ENCODE measurements at places on chromosomes 6 and 20.

- DNase-seq: no peak
These were observed 121.0 kb upstream of the PRDM1 start for GRCh38 chr6:105964979-105965760.

- DNase-seq: no peak
These were observed 11.8 kb downstream of the DUSP22 start for GRCh38 chr6:303948-304558.

DNA sequence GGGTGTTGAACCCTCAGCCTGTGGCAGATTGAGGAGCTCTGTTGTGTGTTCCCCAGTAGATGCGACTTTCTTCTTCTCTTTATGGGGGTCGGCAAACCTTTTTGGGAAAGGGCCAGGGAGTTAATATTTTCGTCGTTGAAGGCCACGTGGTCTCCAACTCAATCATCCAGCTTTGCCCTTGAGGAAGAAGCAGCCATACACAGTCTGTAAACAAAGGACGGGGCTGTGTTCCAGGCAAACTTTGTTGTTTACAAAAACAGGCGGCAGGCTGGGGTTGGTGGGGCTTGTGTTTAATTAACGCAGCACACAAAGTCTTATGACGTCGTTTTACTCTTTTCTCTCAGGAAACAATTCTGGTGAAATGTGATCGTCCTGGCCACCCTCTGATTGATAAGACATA lies 20.2 kb downstream of the KIF25 start:
- no peak for DNase-seq

- DNase-seq: no peak
These were observed 31.5 kb downstream of the POM121L2 start for GRCh38 chr6:27280540-27281000.

- no peak for DNase-seq
These were observed 609.1 kb upstream of the SLC35B3 start for GRCh38 chr6:9044426-9044825.

DNA sequence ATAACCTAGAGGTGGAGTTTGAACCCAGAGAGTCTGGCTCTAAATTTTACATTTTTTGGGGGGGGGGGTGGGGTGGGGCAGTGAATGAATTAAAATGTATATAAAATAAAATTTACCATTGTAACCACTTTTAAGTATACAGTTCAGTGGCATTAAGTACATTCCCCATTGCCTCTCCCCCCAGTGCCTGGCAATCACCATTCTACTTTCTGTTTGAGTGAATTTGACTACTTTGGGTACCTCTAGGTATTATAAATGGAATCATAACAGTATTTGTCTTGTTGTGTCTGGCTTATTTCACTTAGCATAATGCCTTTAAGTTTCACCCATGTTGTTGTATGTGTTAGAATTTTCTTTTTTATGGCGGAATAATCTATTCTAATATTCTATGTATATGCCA lies 2.7 kb downstream of the FAM110A start:
- DNase-seq: no peak

DNA sequence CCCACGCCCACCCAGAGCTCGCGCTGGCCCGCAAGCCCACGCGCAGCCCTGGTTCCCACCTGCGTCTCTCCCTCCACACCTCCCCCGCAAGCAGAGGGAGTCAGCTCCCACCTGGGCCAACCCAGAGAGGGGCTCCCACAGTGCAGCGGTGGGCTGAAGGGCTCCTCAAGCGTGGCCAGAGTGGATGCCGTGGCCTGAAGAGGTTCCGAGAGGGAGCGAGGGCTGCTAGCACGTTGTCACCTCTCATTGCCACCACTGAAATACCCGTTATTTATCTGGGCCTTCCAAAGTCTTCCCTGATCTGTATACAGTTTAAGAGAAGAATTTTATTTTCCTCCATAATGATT lies 88.3 kb upstream of the MYLIP start:
- no peak for DNase-seq

DNA sequence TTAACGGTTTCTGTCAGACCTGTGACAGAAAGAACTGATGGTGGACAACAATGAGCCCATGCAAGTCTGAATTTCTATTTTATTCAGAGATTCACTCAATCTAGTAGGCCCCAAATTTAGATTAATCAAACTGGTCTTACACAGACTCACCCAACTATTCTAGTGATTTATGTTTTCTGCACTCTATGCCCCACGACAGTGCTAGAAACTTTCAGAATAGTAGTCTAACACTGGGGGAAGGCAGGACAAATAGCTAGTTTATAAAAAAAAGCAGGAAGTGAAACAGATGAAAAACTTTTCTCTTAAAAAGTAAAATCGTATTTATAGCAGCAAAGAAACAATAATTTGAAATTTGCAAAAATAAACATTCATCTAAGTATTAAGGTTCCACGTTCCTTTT lies 5.0 kb downstream of the TCP11 start:
- no peak for DNase-seq

GRCh38 chr6:83536034-83536646 lies 23.8 kb downstream of the PRSS35 start:
- DNase-seq: no peak

- no peak for DNase-seq
These were observed 7.8 kb upstream of the NCOA3 start for GRCh38 chr20:47493963-47494293.

GRCh38 chr20:58485393-58485792 lies 29.8 kb downstream of the APCDD1L start:
- DNase-seq: no peak

DNA sequence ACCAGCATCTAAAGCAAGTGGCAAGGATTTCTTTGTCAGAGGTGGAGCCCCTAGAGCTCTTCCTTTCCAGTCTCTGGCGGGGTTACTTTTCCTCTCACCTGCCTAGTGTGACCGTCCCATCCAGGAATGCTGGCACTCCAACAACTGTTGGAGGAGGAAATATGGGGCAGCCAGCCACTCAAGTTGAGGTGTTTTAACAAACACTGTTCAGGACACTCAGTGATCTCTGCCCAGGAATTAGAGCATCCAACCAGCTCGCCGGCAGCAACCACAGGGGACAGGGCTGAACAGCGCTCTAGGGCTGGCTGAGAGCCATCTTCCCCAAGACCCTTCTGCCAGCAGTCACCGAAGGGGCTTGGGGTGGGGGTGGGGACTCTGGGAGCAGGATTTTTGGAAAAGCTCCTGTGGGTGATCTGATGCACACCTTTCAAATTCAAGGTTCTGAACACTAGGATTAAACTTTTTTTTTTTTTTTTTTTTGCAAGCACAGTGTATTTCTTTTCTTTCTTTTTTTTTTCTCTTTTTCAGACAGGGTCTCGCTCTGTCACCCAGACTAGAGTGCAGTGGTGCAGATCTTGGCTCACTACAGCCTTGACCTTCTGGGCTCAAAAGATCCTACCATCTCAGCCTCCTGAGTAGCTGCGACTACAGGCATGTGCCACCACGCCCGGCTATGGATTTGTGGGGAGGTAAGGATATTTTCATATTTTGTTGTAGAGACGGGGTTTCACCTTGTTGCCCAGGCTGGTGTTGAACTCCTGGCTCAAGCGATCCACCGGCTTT lies 28.4 kb upstream of the KCNK16 start:
- DNase-seq: no peak

DNA sequence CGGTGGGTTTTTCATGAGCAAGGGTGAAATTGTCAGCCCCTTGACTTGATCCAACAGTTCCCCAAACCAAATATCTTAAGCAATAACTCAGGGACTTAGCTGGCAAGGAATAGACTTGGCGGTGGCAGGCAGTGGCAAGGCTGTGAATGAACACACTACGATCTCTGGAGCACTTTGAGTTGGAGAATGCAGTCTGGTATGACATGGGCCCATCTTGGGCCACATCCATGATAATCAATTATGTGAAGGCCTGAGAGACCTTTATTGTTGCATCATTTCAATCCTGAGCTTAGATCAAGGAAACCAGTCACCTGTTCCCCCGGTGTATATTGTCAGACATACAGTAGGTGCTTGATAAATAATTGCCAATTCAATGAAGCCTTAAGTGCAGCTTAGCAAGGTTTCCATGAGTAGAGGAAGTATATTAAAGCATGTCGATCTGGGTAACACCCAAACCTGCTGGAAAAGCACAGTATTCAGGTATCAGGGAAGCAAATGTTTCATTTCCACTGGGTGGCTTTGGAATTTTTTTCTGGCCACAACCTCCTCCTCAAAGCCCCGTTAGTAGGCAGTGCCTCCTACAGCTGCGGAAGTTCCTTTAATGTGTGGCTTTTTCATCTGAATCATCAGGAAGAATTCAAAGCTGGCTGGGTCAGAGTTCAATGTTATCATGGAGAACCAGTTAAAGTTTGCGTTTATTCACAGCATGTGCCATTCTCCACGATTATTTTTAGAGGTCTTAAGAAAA lies 10.2 kb downstream of the CASS4 start:
- DNase-seq: no peak

DNA sequence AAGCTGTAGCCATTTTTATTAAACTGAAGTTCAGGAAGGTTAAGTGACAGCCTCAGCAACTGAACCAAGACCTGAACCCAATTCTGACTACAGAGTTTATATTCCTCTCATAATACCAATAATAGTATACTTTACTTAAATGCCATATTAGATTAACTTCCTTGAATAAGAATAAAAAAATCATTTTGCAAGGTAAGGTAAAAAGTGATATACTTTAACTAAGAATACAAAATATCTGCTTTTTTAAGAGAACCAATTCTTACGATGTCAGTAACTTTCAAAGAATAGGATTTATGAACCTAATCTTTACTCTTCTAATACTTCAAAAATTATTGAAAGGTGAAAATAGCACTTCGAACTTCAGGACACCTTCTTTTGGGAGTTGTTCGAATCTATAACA lies 3.7 kb downstream of the RAD21L1 start:
- no peak for DNase-seq

DNA sequence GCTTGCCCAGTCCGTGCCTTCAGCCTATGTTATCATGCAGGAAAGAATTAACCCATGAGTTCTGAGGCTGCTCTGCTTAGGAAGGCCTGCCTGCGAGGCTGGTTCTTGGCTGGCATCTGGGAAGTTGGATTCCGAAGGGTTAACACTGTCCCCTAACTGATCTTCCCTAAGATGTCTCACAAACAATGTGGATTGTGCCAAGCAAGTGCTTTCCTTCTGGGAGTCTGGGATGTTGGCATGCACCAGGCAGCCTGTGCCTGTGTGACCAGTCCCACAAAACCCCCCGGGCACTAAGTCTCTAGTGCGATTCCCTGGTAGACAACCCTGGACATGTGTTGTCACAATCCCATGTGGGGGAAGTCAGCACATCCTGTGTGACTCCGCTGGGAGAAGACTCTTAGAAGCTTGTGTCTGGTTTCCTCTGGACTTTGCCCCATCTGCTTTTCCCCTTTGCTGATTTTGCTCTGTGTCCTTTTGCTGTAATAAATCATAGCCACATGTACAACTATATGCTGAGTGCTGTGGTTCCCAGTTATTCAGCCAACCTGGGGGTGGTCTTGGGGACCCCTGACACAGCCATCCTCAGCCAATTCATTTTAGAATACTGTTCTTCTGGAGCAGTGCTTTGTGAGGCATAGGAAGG lies 83.8 kb downstream of the SLC22A23 start:
- DNase-seq: no peak

DNA sequence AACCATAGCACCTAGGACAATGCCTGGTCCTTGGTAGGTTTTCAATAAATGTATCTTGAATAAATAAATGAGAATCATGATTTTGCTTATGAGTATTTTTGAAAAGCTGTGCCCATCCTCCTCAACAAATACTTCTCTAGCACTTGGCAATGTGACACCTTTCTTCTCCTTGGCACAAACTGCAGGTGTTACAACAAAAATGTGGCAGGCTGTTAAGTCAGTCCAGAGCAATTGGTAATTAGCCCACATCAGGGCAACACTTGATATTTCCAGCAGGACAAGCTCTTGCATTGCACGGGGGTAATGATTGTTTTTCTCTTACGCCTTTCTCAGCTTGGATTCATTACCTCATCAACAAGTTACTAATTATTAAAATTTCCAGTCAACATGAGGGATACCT lies 31.6 kb upstream of the SNX9 start:
- DNase-seq: no peak

- no peak for DNase-seq
These were observed 21.5 kb downstream of the TXLNB start for GRCh38 chr6:139270249-139270648.

- no peak for DNase-seq
These were observed 167.5 kb downstream of the SOD2 start for GRCh38 chr6:159525445-159526025.

GRCh38 chr20:51612896-51613295 lies 70.4 kb upstream of the NFATC2 start:
- no peak for DNase-seq

GRCh38 chr6:15962449-15962764 lies 166.5 kb upstream of the MYLIP start:
- DNase-seq: no peak

- no peak for DNase-seq
These were observed 1.4 kb upstream of the ENPP3 start for GRCh38 chr6:131635384-131636340.

- DNase-seq: no peak
These were observed 35.4 kb downstream of the VAPB start for GRCh38 chr20:58424218-58424969.

DNA sequence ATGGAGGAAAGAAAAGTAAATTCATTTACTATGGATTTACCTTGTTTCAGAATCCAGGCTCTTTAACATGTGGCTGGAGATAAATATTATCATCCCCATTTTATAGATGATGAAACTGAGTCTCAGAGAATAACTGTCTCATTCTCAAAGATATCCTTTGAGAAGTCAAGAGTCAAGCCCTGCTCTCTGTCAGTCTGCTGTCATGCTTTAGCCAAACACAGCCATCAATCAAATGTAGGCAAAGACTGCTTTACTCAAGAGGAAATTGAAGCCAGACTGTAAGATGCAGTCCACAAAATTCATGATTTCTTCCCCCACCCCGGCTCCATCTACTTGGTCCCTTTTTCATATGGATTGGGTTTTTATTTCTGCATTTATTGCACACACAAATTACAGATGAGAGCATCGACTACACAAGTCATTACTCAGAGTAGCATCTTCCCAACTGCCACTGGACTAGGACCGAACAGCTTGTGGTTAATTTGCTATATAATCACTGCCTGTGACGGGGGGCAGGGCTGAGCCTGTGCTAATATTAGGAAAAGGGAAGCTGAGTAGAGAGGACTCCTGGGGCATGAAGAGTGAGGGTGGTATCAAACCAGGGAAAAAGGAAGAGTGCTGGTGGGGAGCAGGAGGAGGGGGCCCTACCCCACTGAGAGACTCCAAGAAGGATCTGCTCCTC lies 102.7 kb upstream of the TOP1 start:
- no peak for DNase-seq

- DNase-seq: no peak
These were observed 75.6 kb downstream of the SOD2 start for GRCh38 chr6:159617444-159617843.

- DNase-seq: no peak
These were observed 160.1 kb upstream of the PMEPA1 start for GRCh38 chr20:57869951-57870315.

DNA sequence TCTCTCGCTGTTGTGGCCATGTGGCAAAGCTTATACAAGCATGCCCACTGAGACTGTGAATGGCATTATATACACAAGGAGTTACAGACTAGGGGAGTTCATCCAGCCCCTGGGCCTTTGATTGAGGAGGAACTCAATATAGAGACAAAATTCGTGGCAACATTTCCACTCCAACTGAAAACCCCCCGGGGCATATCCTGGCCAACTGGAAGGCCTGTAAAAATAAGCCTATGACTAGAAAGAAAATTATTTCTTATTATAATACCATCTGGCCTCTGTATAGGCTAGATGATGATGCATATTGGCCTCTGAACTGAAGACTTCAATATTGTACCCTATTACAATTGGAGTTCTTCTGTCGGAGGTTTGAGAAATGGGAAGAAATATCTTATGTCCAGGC lies 175.5 kb upstream of the GJE1 start:
- no peak for DNase-seq

- no peak for DNase-seq
These were observed 107.2 kb downstream of the CHD6 start for GRCh38 chr20:41510847-41511450.

GRCh38 chr6:129661536-129662405 lies 48.2 kb downstream of the ARHGAP18 start:
- DNase-seq: no peak
